ENCODE measurements at places on chromosomes 3 and 15. TPM values are rescaled to one million over a fixed set of nuclear protein-coding genes. Genes with fewer than 3 reads are reported as not detected.

Gene DNAH12
- total RNA-seq, result under 0.01 TPM

Gene TMC3
- total RNA-seq, result 0.05 TPM

Gene GPR62
- total RNA-seq, result not detected

Gene VEPH1
- 8.2 TPM for total RNA-seq

Gene LCTL
- not detected for total RNA-seq

Gene NAALADL2
- total RNA-seq, result 0.56 TPM

Gene CHRNA5
- total RNA-seq, result 4.6 TPM

Gene GOLGA8T
- not detected for total RNA-seq

Gene THRB
- 0.23 TPM for total RNA-seq

Gene GUCA1C
- total RNA-seq, result not detected

Gene CDCP1
- total RNA-seq, result 0.17 TPM

Gene KLF15
- 5.6 TPM for total RNA-seq

Gene A4GNT
- not detected for total RNA-seq

Gene CCR3
- total RNA-seq, result not detected

Gene SPINT1
- total RNA-seq, result 3.7 TPM

Gene BOC
- under 0.01 TPM for total RNA-seq

Gene PIGBOS1
- total RNA-seq, result 13.3 TPM

Gene IQCF5
- not detected for total RNA-seq

Gene SMAD6
- total RNA-seq, result 11.9 TPM

Gene CFAP91
- total RNA-seq, result 0.14 TPM

Gene SLC51B
- not detected for total RNA-seq

Gene ALPK3
- 38.8 TPM for total RNA-seq

Gene STRIT1
- not detected for total RNA-seq

Gene CHD2
- total RNA-seq, result 67.0 TPM

Gene ANKRD63
- not detected for total RNA-seq

Gene CHRM5
- not detected for total RNA-seq

Gene GLDN
- total RNA-seq, result not detected

Gene HDC
- not detected for total RNA-seq

Gene MESP2
- total RNA-seq, result not detected

Gene KBTBD13
- not detected for total RNA-seq

Gene SLC9C1
- total RNA-seq, result 0.85 TPM

Gene TEX55
- not detected for total RNA-seq

Gene TTC21A
- 1.5 TPM for total RNA-seq

Gene ANKRD28
- 108 TPM for total RNA-seq

Gene RFTN1
- total RNA-seq, result 47.8 TPM

Gene SLC2A2
- not detected for total RNA-seq

Gene DLEC1
- total RNA-seq, result under 0.01 TPM

Gene DNASE1L3
- total RNA-seq, result 1.7 TPM

Gene HIGD2B
- not detected for total RNA-seq

Gene XYLB
- total RNA-seq, result 1.7 TPM

Gene C3orf85
- total RNA-seq, result not detected

Gene EXD1
- total RNA-seq, result not detected
